ENCODE measurements at places on chromosomes 4 and X.
A peak's percentile ranks its signal among the peaks of the same experiment; 100 is the strongest.

DNA sequence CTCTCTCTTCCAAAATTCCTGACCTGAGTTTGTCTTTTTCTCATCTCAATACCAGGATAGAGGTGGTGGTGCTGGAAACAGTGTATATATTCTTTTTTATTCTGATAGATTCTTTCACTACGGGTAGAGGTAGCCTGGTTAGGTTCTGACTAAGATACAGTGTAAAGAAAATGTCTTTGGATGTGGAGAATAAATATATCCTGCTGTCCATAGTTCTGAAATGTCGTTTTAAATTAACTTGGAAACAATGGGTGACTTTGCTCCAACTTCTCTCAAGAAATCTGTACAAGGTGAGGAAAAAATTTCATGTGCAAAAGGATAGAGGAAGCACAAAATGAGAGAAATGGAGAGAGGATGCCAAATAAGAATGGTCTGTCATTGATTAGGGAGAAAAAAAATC is 546.1 kb downstream of the GBA3 start:
- DNase-seq: no peak

GRCh38 chr4:12791536-12791935 is 692.6 kb downstream of the RAB28 start:
- DNase-seq: no peak

- DNase-seq: no peak
These were observed 69.7 kb downstream of the ZFYVE28 start for GRCh38 chr4:2348786-2349185.

GRCh38 chrX:114626323-114626722 is 42.4 kb downstream of the HTR2C start:
- peak; percentile 1 for DNase-seq

- DNase-seq: no peak
These were observed 30.0 kb downstream of the OTUD6A start for GRCh38 chrX:70092247-70092646.

GRCh38 chr4:104490770-104491480 is 3.8 kb downstream of the CXXC4 start:
- peak; percentile 46 for DNase-seq

DNA sequence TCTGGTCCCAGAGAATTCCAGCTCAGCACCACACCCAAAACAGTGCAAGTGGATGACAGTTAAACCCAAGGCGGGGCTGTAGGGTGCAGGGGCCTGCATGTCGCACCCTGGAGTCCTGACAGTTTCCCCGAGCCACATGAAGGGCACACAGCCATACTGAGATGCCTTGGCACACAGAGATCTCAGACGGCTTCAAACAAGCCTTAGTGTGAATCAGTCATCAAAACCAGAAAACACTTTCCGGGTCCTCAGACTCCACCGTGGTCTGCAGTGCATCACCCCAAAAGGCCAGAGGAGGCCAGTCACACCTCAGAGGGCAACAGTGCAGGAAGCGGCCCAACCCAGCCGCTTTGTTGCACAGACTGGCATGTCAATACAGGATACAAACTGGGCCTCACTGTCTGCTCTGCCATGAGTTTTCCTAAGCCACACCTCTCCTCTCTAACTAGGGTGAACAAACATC is 64.6 kb upstream of the ENPP6 start:
- peak; percentile 14 for DNase-seq

DNA sequence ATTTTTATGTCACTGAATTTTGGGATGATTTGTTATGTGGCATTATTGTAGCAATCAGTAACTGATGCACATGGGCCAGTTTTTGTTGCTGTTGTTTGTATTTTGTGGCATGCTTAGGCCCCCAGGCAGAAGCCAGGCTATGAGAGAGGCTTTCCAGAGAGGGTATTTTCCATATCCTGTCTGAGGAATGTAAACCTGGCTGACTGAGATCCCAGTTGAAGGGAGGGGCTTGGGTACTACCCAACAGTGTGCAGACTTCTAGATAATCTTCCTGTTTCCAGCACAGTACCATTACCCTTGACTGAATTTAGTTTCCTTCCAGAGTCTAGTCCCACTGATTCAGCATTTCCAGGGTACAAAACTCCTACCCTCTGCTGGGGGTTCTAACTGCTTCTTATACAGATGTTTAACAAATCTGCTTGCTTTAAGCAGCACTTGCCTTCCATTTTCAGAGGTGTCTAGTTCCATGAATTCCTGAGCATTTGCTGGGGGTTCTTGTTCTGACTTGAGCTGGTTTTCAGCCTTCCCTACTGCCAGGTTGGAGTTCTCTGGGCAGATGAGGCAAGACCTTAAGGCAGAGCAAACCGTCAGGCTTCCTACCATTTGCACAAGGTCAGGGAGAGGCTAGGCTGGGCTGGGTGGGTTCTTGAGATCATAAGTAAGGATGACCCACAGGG is 104.7 kb upstream of the EGFL6 start:
- no peak for DNase-seq

- no peak for DNase-seq
These were observed 176.6 kb upstream of the NR3C2 start for GRCh38 chr4:148618856-148619255.

GRCh38 chr4:173883821-173884220 is 353.8 kb upstream of the HAND2 start:
- no peak for DNase-seq

DNA sequence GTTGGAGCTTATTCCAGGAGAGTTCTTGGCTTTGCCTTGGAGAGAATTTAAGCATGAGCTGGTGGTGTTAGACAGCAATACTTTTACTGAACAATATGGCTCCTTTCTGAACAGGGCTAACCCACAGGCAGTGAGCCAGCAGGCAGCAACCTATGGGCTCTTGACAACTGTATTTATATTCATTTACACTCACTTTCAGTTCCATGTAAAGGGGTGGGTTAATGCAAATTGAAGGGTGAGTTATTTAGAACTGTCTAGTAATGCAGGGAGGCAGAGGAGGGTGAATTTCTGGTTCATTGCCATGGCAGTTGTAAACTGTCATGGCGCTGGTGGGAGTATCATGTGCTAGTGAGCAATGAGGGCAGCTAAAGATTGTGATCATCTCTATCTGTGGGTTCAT is 15.7 kb downstream of the FOXR2 start:
- DNase-seq: no peak

DNA sequence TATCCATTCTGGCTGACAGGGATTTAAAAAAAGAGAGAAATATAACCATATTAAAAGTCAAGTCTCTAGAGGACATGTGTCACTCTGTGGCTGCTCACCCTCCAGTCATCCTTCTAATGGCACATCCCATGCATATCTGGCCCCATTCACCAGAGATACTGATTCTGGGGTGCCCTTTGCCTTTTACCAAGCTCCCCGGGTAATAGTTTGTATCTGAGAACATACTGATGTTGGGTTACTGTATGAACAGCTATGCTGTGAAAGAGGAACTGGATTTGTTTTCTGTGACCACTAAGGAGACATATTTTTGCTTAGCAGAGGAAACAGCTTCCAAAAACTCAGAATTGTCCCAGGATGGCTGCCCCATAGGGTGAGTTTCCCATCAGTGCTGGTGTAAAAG is 56.0 kb downstream of the SAT1 start:
- DNase-seq: no peak

DNA sequence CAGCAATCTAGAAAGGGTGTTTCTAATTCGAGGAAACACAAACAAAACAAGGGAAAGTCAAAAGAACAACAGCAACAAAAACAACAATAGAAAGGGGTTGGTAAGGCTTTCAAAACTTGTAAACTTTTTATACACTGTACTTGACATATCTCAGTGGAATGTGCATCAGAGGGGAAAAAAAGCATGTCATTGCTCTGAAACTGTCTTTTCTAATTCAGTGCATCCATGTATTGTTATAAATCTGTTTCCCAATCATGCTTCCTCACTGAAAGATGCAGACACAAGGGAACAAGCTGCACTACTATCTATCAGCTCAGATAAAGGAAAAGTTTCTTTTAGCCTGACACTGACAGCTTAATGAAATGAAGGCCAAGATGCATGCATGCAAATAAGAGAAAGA is 44.2 kb upstream of the PCDH18 start:
- no peak for DNase-seq

GRCh38 chr4:173821036-173821435 is 291.0 kb upstream of the HAND2 start:
- no peak for DNase-seq

GRCh38 chr4:129966175-129966574 is 870.2 kb downstream of the C4orf33 start:
- DNase-seq: no peak

Measured in hematopoietic multipotent progenitor cell treated with erythropoietin and hydrocortisone succinate and interleukin-3 and kit ligand, for 8 days (in vitro differentiated cells).